GM03348 (cell line): ENCODE measurements at places on chromosomes 2 and 18.

GRCh38 chr2:52659546-52659945, 1108.1 kb upstream of the CHAC2 start:
- DNase-seq, result no peak

DNA sequence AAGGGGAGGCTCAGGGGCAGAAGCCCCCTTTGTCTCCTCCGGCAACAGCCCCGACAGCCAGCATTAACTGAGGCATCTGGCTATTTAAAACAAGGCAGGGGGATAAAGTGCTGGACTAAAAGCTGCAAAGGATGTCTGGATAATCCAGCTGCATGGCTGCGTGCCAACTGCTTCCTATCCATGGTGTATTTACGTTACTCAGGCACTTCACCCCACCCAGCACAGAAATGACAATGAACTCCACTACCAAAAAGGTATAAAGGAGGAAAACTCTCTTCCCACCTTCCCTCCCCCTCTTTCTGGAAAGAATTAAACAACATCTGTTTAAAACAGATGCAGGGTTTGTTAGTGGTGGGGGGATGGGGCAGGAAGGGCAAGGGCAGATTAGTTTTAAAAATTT, 82.5 kb downstream of the SPRED2 start:
- DNase-seq, result peak; percentile 36

- no peak for DNase-seq
Observed at GRCh38 chr2:120862201-120863060, 126.8 kb downstream of the GLI2 start.

DNA sequence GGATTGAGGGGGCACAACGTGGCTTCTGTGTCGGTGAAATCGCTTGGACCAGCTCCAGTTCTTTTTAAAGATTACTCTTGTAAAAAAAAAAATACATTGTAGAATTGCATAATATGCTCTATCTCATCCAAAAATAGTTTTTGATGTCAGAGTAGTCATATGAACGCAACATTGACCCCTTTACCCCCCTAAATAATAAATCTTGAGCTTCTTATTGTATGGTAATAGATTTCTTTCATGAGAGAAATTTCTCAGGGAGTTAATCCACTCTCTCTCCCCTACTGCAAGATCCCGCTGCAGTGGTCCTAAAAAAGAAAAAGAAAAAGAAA, 50.2 kb upstream of the PAIP2B start:
- DNase-seq, result no peak
